Lung (tissue), 17 donors: ENCODE measurements at places on chromosomes 12 and 14. TPM values are rescaled to one million over a fixed set of nuclear protein-coding genes. Genes with fewer than 3 reads are reported as not detected.
A peak's percentile ranks its signal among the peaks of the same experiment; 100 is the strongest.

DNA sequence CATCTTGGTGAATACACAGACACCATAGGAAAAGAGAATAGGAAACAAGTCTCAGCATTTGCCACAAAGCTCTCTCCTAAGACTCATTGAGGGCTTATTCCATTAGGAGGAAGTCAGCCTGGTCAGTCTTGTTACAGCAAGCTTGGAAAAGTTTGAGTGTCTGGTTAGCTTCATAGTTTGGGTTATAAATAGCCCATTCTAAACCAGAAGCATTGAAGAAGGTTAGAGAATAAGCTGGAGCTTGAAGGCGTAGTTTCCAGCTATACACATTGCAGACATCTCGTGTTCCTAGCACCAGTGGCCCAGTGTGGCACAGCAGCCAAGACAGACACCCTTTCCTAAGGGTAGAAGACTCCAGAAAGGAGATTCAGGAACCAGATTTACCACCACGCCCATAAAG is 168.8 kb upstream of the RBM19 start:
- no peak overlapping the region for H3K27ac ChIP-seq
- no peaks in the 10 kb centered on the region for H3K27me3 ChIP-seq
- no peak for DNase-seq
- peaks cover 5% of the 10 kb centered on the region for H3K4me1 ChIP-seq
- H3K4me3 ChIP-seq = no peak overlapping the region

DNA sequence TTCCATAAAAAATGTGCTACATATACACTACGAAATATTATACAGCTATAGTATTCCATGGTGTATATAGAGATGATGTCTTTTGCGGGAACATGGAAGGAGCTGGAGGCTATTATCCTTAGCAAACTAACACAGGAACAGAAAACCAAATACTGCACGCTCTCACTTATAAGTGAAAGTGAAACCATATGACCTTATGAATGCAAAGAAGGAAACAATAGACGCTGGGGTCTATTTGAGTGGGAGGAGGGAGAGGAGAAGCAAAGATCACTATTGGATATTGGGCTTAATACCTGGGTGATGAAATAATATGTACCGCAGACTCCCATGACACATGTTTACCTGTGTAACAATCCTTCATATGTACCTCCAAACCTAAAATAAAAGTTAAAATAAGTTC is 142.8 kb downstream of the LRFN5 start:
- no peak overlapping the region for H3K27ac ChIP-seq
- no peaks in the 10 kb centered on the region for H3K36me3 ChIP-seq
- DNase-seq = peak; percentile 13

- H3K4me3 ChIP-seq = no peak overlapping the region
- no peak for DNase-seq
- H3K27ac ChIP-seq = no peak overlapping the region
- H3K36me3 ChIP-seq = peaks cover 5% of the 10 kb centered on the region
- no peaks in the 10 kb centered on the region for H3K27me3 ChIP-seq
- no peaks in the 10 kb centered on the region for H3K4me1 ChIP-seq
These were observed 11.9 kb downstream of the GPR68 start for GRCh38 chr14:91232603-91233002.

DNA sequence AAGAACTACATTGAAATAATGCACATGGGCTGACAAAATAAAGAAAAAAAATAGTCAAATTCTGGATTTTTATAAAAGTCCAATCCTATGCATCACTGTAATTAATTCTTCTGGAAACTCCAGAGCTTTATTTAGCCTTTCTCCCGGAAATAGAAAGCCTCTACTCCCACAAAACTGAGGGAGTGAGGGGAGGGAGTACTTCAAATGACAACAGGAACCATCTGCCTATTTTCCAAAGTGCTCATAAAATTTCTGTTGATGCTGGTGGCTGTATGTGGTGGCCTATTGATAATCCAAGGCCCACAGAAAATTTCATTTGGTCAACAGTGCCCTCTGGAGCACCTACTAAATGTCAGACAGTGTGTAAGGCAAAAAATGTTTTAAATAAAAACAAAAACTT is 64.6 kb downstream of the KIF21A start:
- no peaks in the 10 kb centered on the region for H3K4me1 ChIP-seq
- H3K27me3 ChIP-seq = no peaks in the 10 kb centered on the region
- no peaks in the 10 kb centered on the region for H3K36me3 ChIP-seq
- no peak overlapping the region for H3K27ac ChIP-seq
- no peak for DNase-seq

- DNase-seq = peak; percentile 30
- no peaks in the 10 kb centered on the region for H3K4me1 ChIP-seq
- H3K27ac ChIP-seq = no peak overlapping the region
- no peaks in the 10 kb centered on the region for H3K27me3 ChIP-seq
- H3K4me3 ChIP-seq = no peak overlapping the region
These were observed 86.5 kb downstream of the LRIG3 start for GRCh38 chr12:58833853-58834252.

GRCh38 chr14:51723990-51724389 is 72.3 kb downstream of the FRMD6 start:
- no peak for DNase-seq
- no peaks in the 10 kb centered on the region for H3K27me3 ChIP-seq
- peaks cover 33% of the 10 kb centered on the region for H3K36me3 ChIP-seq
- H3K4me3 ChIP-seq = no peak overlapping the region

DNA sequence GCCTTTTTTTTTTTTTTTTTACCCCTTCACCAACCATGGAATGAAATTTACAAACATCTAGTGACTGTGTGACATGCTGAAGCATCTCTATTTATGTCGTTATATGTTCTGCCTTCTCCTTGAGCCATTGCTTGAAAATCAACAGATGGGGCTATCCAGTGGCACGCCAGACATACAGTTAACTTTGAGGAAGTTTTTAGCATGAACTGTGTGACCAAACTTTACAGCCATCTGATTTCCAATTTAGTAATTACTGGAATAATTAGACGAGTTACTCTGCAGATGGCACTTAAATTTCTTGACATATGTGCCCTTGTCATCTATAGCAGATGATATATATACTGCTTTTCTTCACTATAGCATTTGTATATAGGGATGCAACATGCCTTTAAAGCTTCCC is 192.1 kb downstream of the SNAPC1 start:
- no peak overlapping the region for H3K4me3 ChIP-seq
- no peaks in the 10 kb centered on the region for H3K36me3 ChIP-seq
- no peaks in the 10 kb centered on the region for H3K27me3 ChIP-seq
- H3K27ac ChIP-seq = no peak overlapping the region
- DNase-seq = no peak
- no peaks in the 10 kb centered on the region for H3K4me1 ChIP-seq

- no peaks in the 10 kb centered on the region for H3K27me3 ChIP-seq
- DNase-seq = peak; percentile 77
- no peak overlapping the region for H3K4me3 ChIP-seq
- H3K36me3 ChIP-seq = no peaks in the 10 kb centered on the region
- no peaks in the 10 kb centered on the region for H3K4me1 ChIP-seq
- H3K27ac ChIP-seq = no peak overlapping the region
These were observed 4.6 kb upstream of the POU6F1 start for GRCh38 chr12:51222461-51222860.

- H3K36me3 ChIP-seq = no peaks in the 10 kb centered on the region
- H3K4me1 ChIP-seq = no peaks in the 10 kb centered on the region
- H3K27ac ChIP-seq = no peak overlapping the region
- no peak overlapping the region for H3K4me3 ChIP-seq
These were observed 31.9 kb upstream of the PAPOLA start for GRCh38 chr14:96470331-96470730.

GRCh38 chr12:114241973-114242434 is 163.9 kb downstream of the TBX5 start:
- H3K4me1 ChIP-seq = no peaks in the 10 kb centered on the region
- H3K27ac ChIP-seq = no peak overlapping the region
- no peaks in the 10 kb centered on the region for H3K36me3 ChIP-seq
- no peak overlapping the region for H3K4me3 ChIP-seq
- H3K27me3 ChIP-seq = peaks cover 10% of the 10 kb centered on the region

DNA sequence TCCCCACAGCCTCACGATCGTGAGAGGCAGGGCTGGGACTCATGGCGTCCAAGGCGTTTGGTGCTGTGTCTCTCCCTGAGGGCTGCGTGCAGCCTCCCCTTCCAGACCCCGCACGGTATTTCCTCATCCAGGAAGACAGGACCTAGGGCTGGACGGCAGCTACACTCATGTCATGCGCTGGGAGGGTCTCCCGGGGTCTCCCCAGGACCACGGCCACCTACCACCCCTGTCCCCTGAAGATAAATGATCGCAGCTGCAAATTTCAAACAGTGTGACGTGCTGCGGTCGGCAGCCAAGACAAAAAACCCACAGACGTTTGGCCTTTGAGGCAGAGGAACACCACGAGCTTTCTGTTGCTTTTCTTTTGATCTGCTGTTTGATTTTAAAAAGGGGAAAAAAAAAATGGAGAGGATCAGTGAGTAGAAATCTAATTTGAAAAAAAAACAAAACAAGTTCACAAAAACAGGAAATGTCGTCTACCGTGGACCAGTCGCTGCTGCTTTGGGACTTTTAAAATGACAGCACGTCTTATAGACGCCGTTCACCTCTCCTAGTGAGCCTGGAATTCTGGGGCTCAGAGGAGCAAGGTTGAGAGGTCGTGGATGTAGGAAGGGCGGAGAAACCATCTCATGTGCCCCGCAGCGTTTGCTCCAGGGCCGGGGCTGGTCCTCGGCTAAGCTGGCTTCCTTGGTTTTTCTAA is 237.6 kb downstream of the SLC41A2 start:
- H3K4me1 ChIP-seq = no peaks in the 10 kb centered on the region
- no peaks in the 10 kb centered on the region for H3K36me3 ChIP-seq
- H3K4me3 ChIP-seq = peak overlapping the region; percentile 20
- H3K27ac ChIP-seq = peak overlapping the region; percentile 86
- peak; percentile 73 for DNase-seq

GRCh38 chr12:49201595-49202295 is 12.9 kb upstream of the TUBA1A start:
- DNase-seq = peak; percentile 43
- peaks cover 7% of the 10 kb centered on the region for H3K4me1 ChIP-seq
- H3K4me3 ChIP-seq = no peak overlapping the region
- H3K27me3 ChIP-seq = no peaks in the 10 kb centered on the region

GRCh38 chr14:54902143-54902520 is 494 bp downstream of the GCH1 start:
- H3K27ac ChIP-seq = peak overlapping the region; percentile 89
- H3K4me1 ChIP-seq = peaks cover 5% of the 10 kb centered on the region
- peak overlapping the region; percentile 90 for H3K4me3 ChIP-seq
- H3K27me3 ChIP-seq = no peaks in the 10 kb centered on the region

DNA sequence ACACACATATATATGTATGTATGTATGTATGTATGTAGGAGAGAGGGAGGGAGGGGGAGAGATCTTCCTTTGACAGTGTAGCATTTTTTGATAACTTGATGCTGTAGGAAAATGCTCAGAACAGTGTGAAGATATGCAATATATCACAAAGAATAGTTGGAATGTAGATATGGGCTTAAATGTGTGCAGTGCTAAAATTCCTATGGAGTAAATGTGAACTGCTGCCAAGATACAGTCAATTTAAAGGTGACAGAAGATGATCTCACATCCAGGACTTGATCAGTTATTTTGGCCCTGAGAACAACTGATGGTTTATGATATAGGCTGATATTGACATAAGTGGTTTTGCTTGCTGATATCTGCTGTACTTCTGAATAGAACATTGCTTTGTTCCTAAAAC is 84.2 kb downstream of the DAAM1 start:
- no peaks in the 10 kb centered on the region for H3K4me1 ChIP-seq
- H3K27ac ChIP-seq = no peak overlapping the region
- DNase-seq = no peak
- no peaks in the 10 kb centered on the region for H3K27me3 ChIP-seq

DNA sequence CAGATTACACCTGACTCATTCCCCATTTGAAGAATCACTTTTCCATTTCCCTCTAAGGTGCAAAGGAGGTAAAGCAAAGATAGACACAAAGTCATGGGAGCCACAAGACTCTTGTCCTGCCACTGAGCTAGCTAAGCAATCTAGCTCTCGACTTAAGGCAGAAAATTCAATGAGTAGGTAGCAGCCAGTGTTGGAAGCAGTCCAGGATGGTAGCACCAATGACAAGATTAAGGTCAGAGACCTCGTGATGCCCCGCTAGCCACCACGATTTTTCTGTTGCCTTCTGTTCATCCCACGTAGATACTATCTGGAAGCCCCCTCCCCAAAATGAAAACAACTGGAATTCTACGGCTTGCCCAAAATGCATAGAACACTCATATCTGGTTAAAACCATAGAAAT is 1.4 kb downstream of the VAMP1 start:
- no peak overlapping the region for H3K4me3 ChIP-seq
- no peaks in the 10 kb centered on the region for H3K27me3 ChIP-seq
- no peak for DNase-seq
- peaks cover 5% of the 10 kb centered on the region for H3K4me1 ChIP-seq
- H3K27ac ChIP-seq = no peak overlapping the region
- H3K36me3 ChIP-seq = peaks cover 13% of the 10 kb centered on the region

- no peaks in the 10 kb centered on the region for H3K36me3 ChIP-seq
- no peaks in the 10 kb centered on the region for H3K4me1 ChIP-seq
- DNase-seq = peak; percentile 27
- H3K27me3 ChIP-seq = no peaks in the 10 kb centered on the region
These were observed 15.4 kb upstream of the BCL11B start for GRCh38 chr14:99287269-99287942.

- no peak overlapping the region for H3K27ac ChIP-seq
- no peak overlapping the region for H3K4me3 ChIP-seq
- no peaks in the 10 kb centered on the region for H3K27me3 ChIP-seq
- no peak for DNase-seq
- H3K4me1 ChIP-seq = no peaks in the 10 kb centered on the region
These were observed 36.8 kb downstream of the SH2B3 start for GRCh38 chr12:111442301-111443045.

- H3K27ac ChIP-seq = no peak overlapping the region
- no peaks in the 10 kb centered on the region for H3K4me1 ChIP-seq
- no peak overlapping the region for H3K4me3 ChIP-seq
- no peak for DNase-seq
- H3K36me3 ChIP-seq = peaks cover 3% of the 10 kb centered on the region
- no peaks in the 10 kb centered on the region for H3K27me3 ChIP-seq
These were observed 69.3 kb downstream of the BCAT1 start for GRCh38 chr12:24879644-24880043.

DNA sequence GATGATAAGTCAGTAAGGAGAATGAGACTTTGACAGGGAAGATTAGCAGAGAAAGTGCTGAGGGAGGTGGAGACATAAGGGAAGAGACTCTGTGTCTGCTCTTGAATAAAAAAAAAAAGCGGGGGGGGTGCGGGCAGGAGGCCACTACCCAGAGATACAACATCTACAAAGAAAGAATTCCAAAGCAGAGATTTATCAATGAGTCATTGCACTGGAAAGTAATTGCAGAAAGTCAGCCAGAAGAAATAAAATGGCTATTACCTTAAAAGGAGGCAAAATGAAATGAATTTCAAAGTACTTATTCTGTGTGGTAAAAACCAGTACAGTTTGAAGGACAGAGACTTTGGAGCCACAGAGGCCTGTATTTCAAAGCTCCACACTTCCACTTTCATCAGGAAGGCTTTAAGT is 267.1 kb upstream of the PRKD1 start:
- no peak overlapping the region for H3K4me3 ChIP-seq
- no peak for DNase-seq
- no peaks in the 10 kb centered on the region for H3K4me1 ChIP-seq
- no peak overlapping the region for H3K27ac ChIP-seq
- H3K27me3 ChIP-seq = no peaks in the 10 kb centered on the region
- H3K36me3 ChIP-seq = no peaks in the 10 kb centered on the region

GRCh38 chr14:77248666-77249065 is 22.3 kb downstream of the NGB start:
- H3K27me3 ChIP-seq = peaks cover 10% of the 10 kb centered on the region
- H3K4me1 ChIP-seq = no peaks in the 10 kb centered on the region
- H3K4me3 ChIP-seq = no peak overlapping the region
- H3K36me3 ChIP-seq = no peaks in the 10 kb centered on the region
- H3K27ac ChIP-seq = no peak overlapping the region

The RDH16 gene
- 0.31 TPM for total RNA-seq

The HEBP1 gene
- 62.7 TPM for total RNA-seq

The RNASE9 gene
- total RNA-seq = not detected

The GLIPR1L1 gene
- total RNA-seq = not detected

The CLEC1B gene
- total RNA-seq = 2.2 TPM
